Caki2 (cell line): ENCODE measurements at places on chromosomes 3 and 15. TPM values are rescaled to one million over a fixed set of nuclear protein-coding genes. Genes with fewer than 3 reads are reported as not detected.

DNA sequence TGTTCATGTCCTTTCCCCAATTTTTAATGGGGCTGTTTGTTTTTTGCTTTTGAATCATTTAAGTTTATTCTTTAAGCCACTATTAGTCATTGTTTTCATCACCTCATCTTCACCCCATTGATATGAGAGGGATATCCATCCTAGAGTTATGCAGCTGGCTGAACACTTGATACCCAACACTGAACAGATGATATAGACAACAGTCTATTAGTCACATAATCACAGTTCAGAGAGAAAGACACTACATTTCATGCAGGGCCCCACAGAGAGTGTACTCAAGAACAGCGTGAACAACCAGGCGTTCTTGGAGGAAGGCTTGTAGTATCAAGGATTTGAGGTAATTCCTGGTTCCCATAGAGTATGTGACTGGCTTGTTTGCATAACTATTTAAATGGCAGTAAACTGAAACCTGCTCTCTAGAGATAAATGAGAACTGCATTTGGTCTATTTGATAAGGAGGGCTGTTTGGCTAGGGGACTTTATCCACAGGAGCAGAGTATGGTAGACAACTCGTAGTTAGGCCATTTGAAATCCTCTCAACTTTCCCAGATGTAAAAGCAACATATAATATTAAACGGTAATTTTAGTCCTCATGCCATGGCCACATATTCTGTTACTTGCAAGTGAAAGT lies 618.7 kb downstream of the SI start:
- DNase-seq = peak; percentile 51

The CFAP91 gene
- total RNA-seq = 0.17 and 4.5 TPM in 2 replicates

DNA sequence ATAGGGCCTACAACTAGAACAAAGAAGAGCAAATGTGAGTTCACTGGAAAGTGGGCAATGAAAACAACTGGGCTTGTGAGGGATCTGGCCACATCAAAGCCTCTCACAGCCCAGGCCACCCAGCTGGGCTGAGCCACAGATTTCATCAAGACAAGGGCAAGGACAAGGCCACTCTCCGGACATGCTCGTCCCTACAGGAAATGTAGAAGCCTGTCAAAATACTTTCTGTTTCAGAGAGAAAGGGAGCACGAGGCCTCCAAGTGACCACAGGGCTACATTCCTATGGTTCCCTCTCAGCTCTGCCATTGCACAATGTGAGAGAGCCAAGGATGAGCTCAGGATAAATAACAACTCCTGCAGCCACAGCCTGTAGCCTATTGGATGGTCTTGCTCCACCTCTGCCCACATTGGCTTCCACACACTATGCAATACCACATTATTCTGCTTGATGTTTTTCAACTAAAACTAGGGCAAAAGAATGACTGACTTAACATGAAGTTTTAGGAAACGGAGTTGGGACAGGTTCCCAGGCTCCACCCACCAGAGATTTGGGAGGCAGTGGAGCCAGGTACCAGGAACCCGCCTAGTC lies 12.1 kb downstream of the TBC1D2B start:
- peak; percentile 71 for DNase-seq

DNA sequence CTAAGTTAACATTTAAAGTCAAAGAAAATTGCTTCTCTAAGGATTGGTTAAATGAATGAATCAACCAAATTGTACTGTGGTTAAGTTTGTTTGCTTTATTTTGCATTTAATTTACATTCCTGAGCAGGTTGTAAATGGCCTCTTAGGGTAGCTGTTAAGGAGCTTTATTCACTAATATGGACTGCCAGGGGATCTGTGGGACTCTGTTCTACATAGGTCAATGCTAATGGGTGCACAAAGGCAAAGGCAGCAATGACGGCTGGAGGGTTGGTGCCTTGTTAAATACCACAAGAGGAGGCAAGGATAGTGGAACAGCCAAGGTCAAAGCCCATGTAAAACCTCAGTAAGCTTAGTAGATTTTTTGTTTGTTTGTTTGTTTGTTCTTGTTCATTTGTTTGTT lies 89.3 kb upstream of the P2RY1 start:
- DNase-seq = no peak

DNA sequence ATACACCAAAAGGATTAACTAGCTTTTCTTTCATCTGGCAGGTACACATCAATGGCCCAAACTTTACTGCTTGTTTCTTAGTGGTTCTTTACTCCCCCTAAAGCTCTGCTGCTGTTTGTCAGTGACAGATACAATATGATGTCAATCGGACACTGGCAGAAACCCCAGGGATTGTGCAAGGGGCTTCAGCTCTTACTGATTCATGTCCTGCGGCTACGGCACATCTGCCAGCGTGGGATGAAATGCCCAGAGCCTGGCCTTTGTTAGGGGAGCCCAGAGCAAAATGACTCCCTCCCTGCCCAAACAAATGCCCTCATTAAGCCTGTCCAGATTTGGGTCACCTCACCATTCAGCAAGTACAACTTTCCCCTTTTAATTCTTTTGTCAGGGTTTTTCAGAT lies 28.3 kb downstream of the SRP14 start:
- DNase-seq = no peak

- DNase-seq = no peak
These were observed 137.4 kb upstream of the SGO1 start for GRCh38 chr3:20323307-20323927.

- DNase-seq = no peak
These were observed 347.9 kb upstream of the STAC start for GRCh38 chr3:36032180-36033047.

DNA sequence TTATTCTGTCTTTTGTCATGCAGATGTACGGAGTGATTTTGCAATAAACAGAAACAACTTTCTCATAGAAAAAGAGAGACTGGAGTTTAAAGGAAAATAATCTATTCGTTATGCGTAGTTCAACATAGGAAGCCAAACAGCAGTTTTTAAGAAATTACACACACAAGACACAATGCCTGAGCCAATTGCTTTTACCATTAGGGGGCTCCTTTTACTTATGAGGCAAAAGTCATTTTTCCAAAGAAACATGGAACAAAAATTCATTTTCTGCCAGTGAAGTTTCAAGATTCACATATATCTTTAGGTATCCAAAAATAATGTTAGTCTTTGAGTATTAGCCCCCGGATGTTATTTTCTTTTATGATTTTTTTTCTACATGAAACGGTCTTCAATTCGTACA lies 10.7 kb downstream of the CNTN6 start:
- DNase-seq = no peak

DNA sequence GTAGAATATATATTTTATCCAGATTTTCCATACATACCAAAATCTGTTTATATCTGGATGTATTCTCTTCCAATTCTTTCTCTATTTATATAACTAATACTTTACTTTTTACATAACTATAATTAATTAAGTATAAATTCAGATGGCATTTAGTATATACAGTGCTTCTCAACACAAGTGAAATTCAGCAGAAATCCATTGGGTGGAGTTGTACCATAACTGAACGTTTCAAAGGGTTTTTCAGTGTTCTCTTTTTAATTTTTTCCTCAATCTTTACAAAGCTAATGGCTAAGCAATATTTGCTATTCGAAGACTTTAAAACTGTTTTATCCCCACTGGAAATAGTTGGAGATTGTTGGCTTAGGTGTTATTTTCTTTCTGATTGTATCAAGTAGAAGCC lies 13.9 kb upstream of the ZBBX start:
- DNase-seq = no peak

- DNase-seq = peak; percentile 64
These were observed 7.4 kb upstream of the IGDCC3 start for GRCh38 chr15:65384895-65385869.

DNA sequence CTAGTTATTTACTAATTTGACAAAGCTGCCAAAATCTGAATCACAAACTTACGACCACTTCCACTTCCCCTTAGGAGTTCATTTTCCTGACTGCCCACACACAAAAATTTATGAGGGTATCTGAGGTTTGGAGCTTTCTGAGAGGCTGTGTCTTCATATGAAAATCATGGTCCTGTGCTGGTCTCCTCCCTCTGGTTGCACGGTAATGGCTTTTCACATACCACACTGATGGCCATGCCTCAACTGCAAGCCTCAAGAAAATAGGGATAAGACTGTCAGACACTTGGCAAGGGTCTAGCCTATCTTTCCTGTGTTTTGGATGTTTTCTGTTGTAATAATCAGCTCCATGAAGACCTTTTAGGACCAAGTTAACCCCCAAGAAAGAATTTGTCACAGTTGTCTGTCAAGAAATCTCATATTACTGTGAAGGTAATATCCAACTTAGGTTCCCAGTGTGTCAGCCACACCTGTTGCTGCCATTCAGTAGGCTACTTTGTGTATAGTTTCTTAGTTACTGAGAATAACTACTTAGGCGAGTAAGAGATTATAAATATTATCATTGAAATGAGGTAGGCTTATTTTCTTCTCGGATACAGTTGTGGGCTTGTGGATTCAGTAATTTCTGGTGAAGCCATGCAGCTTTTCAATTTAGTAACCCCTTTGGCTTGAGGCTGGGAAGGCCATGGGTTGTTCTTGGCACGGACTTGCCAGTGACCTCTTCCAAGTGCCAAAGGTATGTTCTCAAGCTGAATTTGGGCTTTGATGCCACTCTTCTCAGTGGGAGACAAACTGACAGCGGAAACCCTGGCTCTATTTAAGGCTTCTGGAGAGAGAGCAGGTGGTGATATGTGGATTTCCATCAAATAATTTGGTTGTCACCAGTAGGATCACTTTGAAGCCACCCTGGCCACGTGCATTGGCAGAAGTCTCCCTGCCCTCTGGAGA lies 101.1 kb downstream of the RYR3 start:
- DNase-seq = no peak

- no peak for DNase-seq
These were observed 213.2 kb upstream of the DCBLD2 start for GRCh38 chr3:99114565-99115291.

The NRROS gene
- total RNA-seq = not detected in 2 replicates

The COL6A6 gene
- total RNA-seq = not detected in 2 replicates

- no peak for DNase-seq
These were observed 52.0 kb downstream of the TPRA1 start for GRCh38 chr3:127538569-127538968.

The GOLGA6L1 gene
- not detected in 2 replicates for total RNA-seq

DNA sequence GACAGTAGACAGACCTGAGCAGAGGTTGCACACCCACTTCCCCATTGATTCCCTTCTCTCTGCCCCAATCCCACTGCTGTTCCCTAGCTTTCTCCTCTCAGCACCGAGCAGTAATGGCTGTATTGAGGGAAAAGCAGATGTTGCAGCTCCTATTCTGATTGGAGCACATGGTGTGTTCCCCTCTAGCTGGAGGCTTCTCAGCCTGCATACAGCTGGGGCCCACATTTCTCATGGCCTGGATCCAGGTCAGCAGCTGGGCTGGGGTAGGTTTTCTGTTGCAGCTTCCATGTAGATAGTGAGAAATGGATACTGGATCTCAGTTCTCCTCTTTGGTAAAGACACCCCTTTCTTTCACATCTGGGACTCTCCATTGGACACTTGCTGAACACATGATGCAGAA lies 50.1 kb downstream of the RYR3 start:
- no peak for DNase-seq

- no peak for DNase-seq
These were observed 375.2 kb upstream of the SGO1 start for GRCh38 chr3:20561166-20561565.

GRCh38 chr3:27431116-27431515 lies 53.1 kb downstream of the SLC4A7 start:
- peak; percentile 60 for DNase-seq

DNA sequence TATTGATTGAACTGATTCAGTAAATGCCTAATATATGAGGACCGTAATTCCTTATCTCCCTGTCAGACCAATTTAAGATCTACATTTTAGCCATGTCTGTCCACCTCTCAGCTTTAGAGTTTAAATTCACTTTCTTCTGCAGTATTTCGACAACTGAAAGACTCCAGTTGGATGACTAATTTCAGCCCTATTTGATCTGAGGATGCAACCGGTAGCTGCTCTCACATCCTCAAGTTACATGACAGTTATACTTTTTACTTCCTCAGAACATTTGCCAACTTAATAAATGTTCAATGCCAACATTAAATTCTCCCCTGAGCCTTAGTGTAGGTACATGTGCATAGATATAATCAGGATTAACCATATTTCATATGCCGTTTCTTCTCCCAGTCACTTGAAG lies 2.5 kb upstream of the HHLA2 start:
- DNase-seq = no peak
